ENCODE measurements at places on chromosomes 11 and 22. TPM values are rescaled to one million over a fixed set of nuclear protein-coding genes. Genes with fewer than 3 reads are reported as not detected.

- no peaks in the 10 kb centered on the region for H3K27me3 ChIP-seq
- peak overlapping the region; percentile 85 for H3K4me3 ChIP-seq
- DNase-seq, result peak; percentile 74
- H3K36me3 ChIP-seq, result no peaks in the 10 kb centered on the region
- H3K4me1 ChIP-seq, result peaks cover 18% of the 10 kb centered on the region
These were observed 1.1 kb upstream of the PPFIBP2 start for GRCh38 chr11:7512525-7513233.

GRCh38 chr11:66950112-66950535, 8.1 kb downstream of the PC start:
- no peak overlapping the region for H3K4me3 ChIP-seq
- H3K36me3 ChIP-seq, result no peaks in the 10 kb centered on the region

DNA sequence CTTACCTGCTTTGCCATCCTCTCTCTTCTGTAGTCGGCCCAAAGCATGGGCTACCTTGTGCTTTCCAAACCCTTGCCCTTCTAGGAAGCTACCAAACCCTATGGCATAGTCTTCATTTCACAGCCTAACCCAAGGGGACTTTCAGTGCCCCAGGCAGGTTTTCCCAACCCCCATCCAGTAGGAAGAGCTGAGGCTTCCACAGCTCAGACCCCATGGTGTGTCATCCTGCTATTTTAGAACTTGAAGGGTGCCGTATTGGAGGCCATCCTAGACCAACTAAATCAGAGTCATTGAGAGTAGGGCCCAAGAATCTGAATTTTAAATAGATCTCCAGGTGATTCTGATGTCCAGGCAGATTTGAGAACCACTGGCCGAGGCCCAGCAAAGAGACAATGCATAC, 31.9 kb upstream of the TUB start:
- no peak for DNase-seq
- no peak overlapping the region for H3K4me3 ChIP-seq
- no peak overlapping the region for H3K27ac ChIP-seq
- no peaks in the 10 kb centered on the region for H3K27me3 ChIP-seq
- H3K4me1 ChIP-seq, result no peaks in the 10 kb centered on the region

DNA sequence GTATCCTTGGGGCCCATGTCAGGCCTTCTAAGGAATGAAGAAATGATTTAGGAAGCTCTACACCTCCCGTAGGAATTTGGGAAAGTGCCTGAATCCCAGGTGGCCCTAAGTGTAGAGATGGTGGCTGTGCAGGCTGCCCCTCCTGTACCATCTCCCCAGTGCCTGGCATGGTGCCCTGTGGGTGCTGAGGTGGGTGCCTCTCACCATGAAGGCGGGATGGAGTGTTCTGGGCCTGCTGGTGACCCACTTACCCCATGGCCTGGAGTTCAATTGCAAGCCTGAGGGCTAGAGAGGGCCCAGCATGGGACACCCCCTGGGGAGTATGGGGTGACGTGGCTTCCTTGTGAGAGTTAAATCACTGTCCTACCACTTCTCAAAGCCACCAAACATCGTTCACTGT, 19.8 kb downstream of the SAMM50 start:
- peaks cover 1% of the 10 kb centered on the region for H3K4me1 ChIP-seq
- H3K36me3 ChIP-seq, result peaks cover 60% of the 10 kb centered on the region
- no peak overlapping the region for H3K27ac ChIP-seq
- no peak for DNase-seq

GRCh38 chr11:20626279-20626678, 26.9 kb downstream of the SLC6A5 start:
- no peaks in the 10 kb centered on the region for H3K27me3 ChIP-seq
- DNase-seq, result no peak
- no peaks in the 10 kb centered on the region for H3K4me1 ChIP-seq
- H3K36me3 ChIP-seq, result no peaks in the 10 kb centered on the region
- no peak overlapping the region for H3K27ac ChIP-seq

- H3K27ac ChIP-seq, result no peak overlapping the region
- H3K4me1 ChIP-seq, result no peaks in the 10 kb centered on the region
- no peaks in the 10 kb centered on the region for H3K27me3 ChIP-seq
- H3K36me3 ChIP-seq, result no peaks in the 10 kb centered on the region
These were observed 88.8 kb downstream of the CTTN start for GRCh38 chr11:70487160-70487559.

GRCh38 chr11:130997278-130997677, 81.0 kb upstream of the SNX19 start:
- no peaks in the 10 kb centered on the region for H3K27me3 ChIP-seq
- no peak overlapping the region for H3K27ac ChIP-seq
- H3K4me3 ChIP-seq, result no peak overlapping the region
- H3K4me1 ChIP-seq, result no peaks in the 10 kb centered on the region

- no peaks in the 10 kb centered on the region for H3K36me3 ChIP-seq
- no peak overlapping the region for H3K4me3 ChIP-seq
- no peaks in the 10 kb centered on the region for H3K4me1 ChIP-seq
- no peak for DNase-seq
- H3K27me3 ChIP-seq, result no peaks in the 10 kb centered on the region
- no peak overlapping the region for H3K27ac ChIP-seq
These were observed 33.1 kb downstream of the CCDC15 start for GRCh38 chr11:124987096-124987495.

DNA sequence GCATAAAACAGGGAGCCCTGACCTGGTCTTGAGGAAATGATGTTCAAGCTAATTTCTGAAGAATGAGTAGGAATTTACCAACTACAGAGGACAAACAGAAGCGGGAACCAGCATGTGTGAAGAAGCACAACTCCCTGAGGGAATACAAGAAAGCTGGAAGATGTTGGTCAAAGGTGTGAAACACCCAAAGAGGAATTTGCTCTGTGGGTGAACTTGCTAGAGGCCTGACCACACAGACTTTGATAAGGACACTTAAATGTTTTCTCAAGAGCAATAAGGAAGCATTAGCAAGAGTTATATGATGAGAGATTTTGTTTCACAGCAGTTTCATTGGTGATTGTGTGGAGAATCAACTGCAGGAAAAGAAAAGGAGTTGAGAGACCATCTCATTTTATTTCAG, 17.6 kb downstream of the SLC5A12 start:
- DNase-seq, result no peak
- H3K4me3 ChIP-seq, result no peak overlapping the region
- no peaks in the 10 kb centered on the region for H3K4me1 ChIP-seq
- no peaks in the 10 kb centered on the region for H3K36me3 ChIP-seq

DNA sequence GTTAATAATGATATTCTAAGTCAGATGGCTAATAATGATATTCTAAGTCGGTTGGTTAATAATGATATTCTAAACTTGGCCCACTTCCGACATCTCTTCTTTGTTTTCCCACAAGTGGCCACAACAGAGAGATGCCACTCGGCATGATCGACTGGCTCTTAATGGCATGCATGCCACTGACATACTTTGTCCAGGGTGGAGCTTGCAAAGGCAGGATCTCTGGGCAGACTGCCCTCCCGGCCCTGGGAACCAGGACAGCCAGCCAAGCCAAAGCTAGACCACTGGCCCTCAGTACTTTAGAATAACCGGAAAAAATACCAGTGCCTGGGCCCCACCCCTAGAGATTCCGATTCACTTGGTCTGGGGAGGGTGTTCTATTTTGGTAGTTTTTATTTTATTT, 78.1 kb downstream of the KIAA1671 start:
- DNase-seq, result no peak
- no peaks in the 10 kb centered on the region for H3K36me3 ChIP-seq
- no peaks in the 10 kb centered on the region for H3K27me3 ChIP-seq
- peaks cover 4% of the 10 kb centered on the region for H3K4me1 ChIP-seq
- no peak overlapping the region for H3K4me3 ChIP-seq

- no peak overlapping the region for H3K27ac ChIP-seq
- H3K36me3 ChIP-seq, result no peaks in the 10 kb centered on the region
- no peaks in the 10 kb centered on the region for H3K27me3 ChIP-seq
- no peak for DNase-seq
- H3K4me3 ChIP-seq, result no peak overlapping the region
These were observed 65.6 kb upstream of the OR5AK2 start for GRCh38 chr11:56923116-56923515.

DNA sequence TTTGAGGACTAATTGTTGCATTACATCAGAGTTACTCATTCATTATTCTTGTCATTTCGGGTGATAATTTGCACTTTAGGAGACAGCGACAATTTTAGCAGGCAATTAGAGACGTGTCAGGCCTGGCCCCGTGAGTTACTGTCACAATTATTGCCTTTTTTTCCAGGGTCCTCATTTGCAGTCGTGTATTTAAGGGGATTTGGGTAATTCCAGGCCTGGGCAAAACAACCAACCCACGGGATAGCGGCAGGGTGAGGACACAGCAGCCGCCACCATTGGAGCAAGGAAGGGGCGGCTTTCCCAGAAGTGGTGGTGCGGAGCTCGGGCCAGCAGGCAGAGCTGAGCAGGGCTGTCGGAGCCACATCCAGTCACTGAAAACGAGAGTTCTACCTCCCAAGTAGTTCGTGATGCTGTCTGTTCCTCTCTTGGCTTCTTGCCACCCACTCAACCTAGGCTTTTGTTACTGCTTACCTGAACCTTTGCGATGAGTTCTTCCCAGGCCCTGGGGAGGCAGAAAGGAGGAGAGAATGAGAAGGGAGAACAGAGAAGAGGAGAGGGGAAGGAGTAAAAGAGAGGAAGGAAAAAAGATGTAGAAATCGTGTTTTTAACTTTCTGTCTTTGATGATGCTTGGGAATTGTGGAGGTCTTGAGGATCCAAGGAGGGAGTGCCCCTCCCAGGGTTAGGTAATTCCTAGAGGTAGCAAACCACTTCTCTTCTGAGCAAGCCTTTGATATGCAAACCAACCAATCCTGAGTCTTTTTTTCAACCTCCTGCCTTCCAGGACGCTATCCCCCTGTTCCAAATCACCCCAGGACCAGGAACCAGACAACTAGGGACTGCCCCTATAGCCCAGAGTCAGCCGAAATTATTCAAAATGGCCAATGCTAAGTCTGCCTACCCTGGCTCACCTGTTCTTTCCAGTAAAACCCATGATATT, 236.1 kb downstream of the MIAT start:
- H3K4me3 ChIP-seq, result no peak overlapping the region
- H3K4me1 ChIP-seq, result no peaks in the 10 kb centered on the region
- no peak overlapping the region for H3K27ac ChIP-seq
- H3K36me3 ChIP-seq, result no peaks in the 10 kb centered on the region
- H3K27me3 ChIP-seq, result no peaks in the 10 kb centered on the region
- peak; percentile 12 for DNase-seq

- DNase-seq, result no peak
- no peak overlapping the region for H3K27ac ChIP-seq
These were observed 14.5 kb downstream of the PHF21A start for GRCh38 chr11:46106530-46107407.

DNA sequence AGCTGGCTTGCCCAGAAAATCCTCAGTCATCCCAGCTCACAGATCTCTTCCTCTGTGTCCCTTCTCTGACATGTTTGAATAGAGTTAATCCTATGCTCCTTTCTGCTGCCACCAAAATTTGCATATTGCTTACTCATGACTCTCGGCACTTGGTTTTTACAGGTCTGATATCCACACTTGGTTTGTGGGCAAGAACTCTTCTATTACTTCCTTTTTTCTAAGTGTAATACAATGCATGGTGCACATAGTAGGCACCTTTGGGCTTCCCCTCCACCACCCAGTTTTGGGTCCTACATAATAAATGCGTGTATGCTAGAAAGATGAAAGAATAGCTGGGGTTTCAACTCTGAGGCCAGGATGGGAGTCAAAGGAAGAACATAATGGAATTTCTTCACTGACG, 69.7 kb upstream of the GRK3 start:
- H3K4me1 ChIP-seq, result no peaks in the 10 kb centered on the region
- H3K4me3 ChIP-seq, result no peak overlapping the region
- peaks cover 1% of the 10 kb centered on the region for H3K36me3 ChIP-seq

DNA sequence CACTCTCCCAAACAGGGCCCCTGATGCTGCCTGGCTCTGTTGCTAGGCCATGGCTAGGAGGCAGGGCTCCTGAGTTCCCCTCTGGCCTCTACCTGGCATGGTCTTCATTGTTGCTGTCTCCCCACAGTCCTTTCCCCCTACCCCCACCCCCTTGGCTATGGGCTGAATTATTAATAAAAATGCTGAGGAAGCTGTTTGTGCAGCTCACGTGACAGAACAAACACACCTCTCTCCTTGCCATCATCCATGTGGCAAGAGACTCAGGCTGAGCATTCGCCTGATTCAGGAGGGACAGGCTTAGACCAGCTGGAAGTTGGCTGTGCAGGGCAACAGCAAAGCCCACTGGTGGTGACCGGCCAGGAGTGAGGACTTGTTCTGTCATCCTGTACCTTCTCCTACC, 4.2 kb upstream of the SYT7 start:
- no peak for DNase-seq
- peaks cover 22% of the 10 kb centered on the region for H3K4me1 ChIP-seq
- peaks cover 4% of the 10 kb centered on the region for H3K27me3 ChIP-seq
- no peak overlapping the region for H3K4me3 ChIP-seq
- no peak overlapping the region for H3K27ac ChIP-seq

DNA sequence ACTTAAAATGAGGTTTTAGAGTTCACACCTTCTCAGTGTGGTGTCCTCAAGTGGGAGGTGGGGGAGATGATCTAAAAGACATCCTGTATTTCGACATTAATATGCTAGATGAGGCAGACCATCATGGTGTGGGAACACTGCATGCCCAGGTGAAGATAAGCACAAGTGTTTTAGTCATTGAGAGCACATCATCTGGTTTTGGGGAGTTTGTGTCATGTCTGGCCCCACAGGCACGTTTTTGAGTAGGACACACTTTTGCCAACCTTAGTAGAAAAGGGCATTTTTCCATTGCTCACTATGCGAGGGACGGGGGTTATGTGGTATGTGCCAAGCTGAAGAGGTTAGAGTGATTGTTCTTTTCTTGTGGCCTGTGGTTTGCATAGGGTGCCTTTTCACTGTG, 189.3 kb downstream of the DBX1 start:
- no peaks in the 10 kb centered on the region for H3K27me3 ChIP-seq
- DNase-seq, result no peak
- no peaks in the 10 kb centered on the region for H3K36me3 ChIP-seq
- H3K27ac ChIP-seq, result no peak overlapping the region
- no peak overlapping the region for H3K4me3 ChIP-seq

GRCh38 chr11:64094463-64095260, 58.9 kb downstream of the FLRT1 start:
- no peak for DNase-seq
- no peaks in the 10 kb centered on the region for H3K36me3 ChIP-seq
- H3K4me1 ChIP-seq, result peaks cover 24% of the 10 kb centered on the region
- no peaks in the 10 kb centered on the region for H3K27me3 ChIP-seq
- H3K27ac ChIP-seq, result peak overlapping the region; percentile 76
- H3K4me3 ChIP-seq, result no peak overlapping the region

DNA sequence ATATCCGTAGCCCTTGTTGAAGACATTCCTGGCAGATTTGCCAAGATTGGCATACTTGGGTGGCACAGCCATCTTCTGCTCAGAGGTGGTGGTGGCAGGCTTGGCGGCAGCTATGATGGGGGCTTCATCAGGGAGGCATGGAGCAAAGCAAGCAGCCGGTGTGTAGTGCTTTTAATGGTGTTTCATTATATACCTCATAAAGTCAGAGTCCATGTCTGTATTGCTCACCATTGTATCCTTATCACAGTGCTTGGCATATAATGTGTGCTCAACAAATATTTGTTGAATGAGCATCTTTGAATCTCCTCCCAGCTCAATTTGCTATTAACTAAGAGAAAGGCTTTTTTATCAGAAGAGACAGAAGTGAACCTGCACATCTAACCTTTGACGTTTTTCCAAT, 7.8 kb upstream of the DNHD1 start:
- H3K4me3 ChIP-seq, result no peak overlapping the region
- DNase-seq, result no peak

Gene ACO2
- total RNA-seq, result 119 TPM

Gene EMID1
- total RNA-seq, result 9.6 TPM

Gene SAA1
- total RNA-seq, result 192 TPM

Gene PRODH
- total RNA-seq, result 6.7 TPM

Gene HOATZ
- not detected for total RNA-seq

Gene FREY1
- 1.0 TPM for total RNA-seq

Gene CD59
- total RNA-seq, result 1,010 TPM

Gene YWHAH
- 274 TPM for total RNA-seq

Gene SWAP70
- total RNA-seq, result 61.0 TPM

Gene KDM4E
- total RNA-seq, result not detected

Gene SCGB1C1
- total RNA-seq, result not detected

Gene ACRV1
- not detected for total RNA-seq
